Muscle of leg (tissue), 16 donors: ENCODE measurements at places on chromosomes 2 and 18.

DNA sequence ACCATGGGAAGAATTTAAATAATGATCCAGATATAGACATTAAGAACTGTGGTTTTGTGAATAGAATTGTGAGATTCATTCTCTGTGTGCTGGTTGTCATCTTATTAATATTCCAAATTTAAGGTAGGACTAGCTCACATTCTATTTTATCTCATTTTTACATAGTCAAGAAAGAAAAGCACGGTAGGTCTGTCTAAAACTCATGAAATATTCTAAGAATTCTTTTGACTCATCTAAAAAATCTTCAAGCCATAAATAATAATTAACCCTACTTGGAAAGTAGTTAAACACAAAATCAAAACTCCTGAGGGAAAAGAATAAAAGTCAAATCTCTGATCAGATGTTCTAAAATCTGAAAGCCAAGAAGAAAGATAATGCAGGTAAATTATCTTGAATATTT is 388.8 kb upstream of the CHAC2 start:
- no peaks in the 10 kb centered on the region for H3K4me1 ChIP-seq
- H3K36me3 ChIP-seq, result no peaks in the 10 kb centered on the region
- no peak overlapping the region for H3K27ac ChIP-seq
- DNase-seq, result no peak

DNA sequence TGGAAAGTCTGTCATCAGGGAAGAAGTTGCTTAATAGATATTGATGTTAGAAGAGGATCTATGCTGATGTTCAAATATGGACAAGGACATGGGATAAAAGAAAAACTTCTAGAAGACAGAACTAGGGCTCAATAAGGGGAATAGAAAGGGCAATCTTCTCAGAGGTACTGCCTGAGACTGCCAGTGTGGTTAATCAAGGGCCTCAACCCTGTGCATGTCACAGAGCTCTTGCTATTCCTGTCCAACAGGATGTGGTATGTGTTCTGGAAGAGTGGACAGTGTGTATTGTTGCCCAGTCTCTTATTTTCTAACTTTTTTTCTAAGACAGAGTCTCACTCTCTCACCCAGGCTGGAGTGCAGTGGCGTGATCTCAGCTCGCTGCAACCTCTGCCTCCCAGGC is 27.8 kb upstream of the RNF125 start:
- H3K4me3 ChIP-seq, result no peak overlapping the region
- H3K27me3 ChIP-seq, result no peaks in the 10 kb centered on the region
- DNase-seq, result no peak
- peaks cover 15% of the 10 kb centered on the region for H3K4me1 ChIP-seq
- H3K27ac ChIP-seq, result no peak overlapping the region

- H3K4me1 ChIP-seq, result no peaks in the 10 kb centered on the region
- DNase-seq, result peak; percentile 11
- H3K4me3 ChIP-seq, result no peak overlapping the region
- H3K36me3 ChIP-seq, result no peaks in the 10 kb centered on the region
Observed at GRCh38 chr18:40907842-40908241, 1047.2 kb upstream of the PIK3C3 start.

DNA sequence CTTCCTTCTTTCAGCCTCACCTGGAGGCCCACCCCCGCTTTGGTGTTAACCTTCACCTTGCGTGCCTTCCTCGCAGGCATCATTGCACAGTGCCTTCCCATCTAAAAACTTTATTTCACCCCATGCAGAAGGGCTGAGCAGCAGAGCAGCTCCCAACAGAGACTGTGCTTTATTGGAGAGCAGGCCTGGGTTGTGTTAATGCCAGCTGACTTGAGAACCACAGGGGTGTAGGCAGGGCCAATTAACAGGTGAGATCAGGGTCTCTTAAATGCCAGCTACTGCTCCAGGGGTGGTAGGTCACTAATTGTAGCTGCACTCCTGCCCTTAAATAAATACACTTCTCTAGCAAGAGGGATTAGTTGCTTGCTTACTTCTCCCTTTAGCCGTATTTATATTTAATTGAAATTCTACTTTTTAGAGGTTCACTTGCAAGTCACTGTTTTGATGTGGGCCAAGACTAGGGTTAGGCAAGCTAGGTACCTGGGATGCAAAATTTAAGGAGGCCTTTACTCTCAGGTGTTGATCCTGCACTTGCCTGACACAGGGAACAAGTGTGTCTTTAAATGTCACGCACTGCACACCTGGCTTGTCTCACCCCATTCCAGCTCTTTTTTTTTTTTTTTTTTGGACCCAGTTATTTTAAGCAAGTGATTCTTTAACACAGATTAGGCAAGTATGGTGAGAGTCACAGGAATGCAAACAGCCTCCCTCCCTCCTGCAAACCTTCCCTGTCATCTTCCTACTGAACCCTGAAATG is 54.5 kb downstream of the LYPD1 start:
- no peaks in the 10 kb centered on the region for H3K36me3 ChIP-seq
- H3K27me3 ChIP-seq, result no peaks in the 10 kb centered on the region
- DNase-seq, result no peak
- H3K4me1 ChIP-seq, result no peaks in the 10 kb centered on the region
